ENCODE measurements at places on chromosomes 13 and 19.
A peak's percentile ranks its signal among the peaks of the same experiment; 100 is the strongest.

- DNase-seq = no peak
Measured at GRCh38 chr13:40137400-40137799, 481.9 kb downstream of the COG6 start.

DNA sequence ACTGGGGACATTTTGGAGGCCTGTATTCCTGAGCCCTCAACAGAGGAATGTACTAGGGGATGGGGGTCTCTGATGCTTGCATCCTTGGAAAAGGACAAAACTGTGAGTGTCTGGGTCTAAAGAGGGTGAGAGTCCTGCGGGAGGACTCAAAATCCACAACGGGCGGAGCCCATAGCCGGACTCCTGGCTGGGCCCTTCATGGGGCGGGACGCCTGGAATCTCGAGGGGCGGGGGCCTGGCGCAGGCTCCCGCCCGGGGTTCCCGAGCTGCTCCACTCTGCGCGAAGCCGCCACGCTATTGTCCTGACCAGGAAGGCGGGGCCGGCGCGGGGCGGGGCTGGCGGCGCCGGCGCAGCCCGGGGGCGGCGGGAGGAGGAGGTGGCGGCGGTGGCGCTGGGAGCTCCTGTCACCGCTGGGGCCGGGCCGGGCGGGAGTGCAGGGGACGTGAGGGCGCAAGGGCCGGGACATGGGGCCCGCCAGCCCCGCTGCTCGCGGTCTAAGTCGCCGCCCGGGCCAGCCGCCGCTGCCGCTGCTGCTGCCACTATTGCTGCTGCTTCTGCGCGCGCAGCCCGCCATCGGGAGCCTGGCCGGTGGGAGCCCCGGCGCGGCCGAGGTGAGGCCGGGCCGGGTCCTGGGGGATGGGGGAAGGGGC, at the start of gene APLP1:
APLP1 (plus strand) TSS at position 403 of the 651 bp plus-strand sequence; CDS start at position 466, 63 bp downstream.
- peak; percentile 67 for DNase-seq

DNA sequence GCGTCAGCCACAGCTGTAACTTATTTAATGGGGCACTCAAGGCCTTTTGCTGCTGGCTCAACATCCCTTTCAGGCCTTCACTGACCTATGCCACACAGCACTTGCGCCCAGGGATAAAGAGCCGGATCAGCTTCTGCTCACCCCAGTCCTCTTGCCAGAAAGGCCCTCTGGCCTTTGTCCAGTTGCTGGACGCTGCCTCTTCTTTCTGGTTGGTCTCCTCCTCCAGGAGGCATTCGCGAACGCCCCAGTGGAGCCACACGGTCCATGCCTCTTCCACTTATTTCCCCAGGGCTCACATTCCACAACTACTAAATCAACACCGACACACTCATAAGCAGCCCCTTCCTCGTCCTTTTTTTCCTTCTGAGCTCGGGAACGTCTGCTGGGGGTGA, 3.7 kb upstream of the ZNF329 start:
- peak; percentile 13 for DNase-seq

DNA sequence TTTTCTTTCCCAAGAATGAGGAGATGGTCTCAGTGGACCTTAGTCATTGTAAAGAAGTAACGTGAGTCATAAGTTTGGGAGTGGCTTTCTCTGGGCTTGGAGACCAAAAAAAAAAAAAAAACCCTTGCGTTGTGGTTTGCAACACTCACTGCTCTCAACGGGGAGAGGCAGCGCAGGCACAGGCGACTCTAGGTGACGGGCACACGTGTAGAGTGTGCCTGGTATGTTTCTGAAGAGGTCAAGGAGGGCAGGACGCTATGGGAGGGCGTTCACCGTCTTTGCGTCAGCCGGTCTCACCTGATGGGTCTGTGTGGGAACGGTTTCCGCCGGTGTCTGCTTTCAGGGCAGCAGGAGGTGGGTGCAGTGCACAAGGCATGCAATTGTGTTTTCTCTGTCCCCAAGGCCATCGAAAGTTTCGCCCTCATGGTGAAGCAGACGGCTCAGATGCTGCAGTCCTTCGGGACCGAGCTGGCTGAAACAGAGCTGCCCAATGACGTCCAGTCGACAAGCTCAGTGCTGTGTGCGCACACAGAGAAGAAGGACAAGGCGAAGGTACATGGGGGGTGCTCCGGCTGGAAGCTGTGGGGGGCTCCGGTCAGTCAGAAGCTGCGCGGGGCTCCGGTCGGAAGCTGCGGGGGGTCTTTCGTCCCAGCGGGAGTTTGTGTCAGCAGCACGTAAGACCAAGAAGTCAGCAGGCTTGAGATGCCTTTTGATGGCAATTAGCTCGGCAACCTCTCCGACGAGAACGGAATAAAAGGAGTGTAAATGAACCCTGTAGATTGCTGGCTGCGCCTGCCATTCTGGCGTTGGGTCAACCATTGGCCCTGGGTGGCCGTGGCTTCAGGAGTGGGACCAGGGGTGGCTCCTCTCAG, 40.8 kb upstream of the F7 start:
- peak; percentile 18 for DNase-seq

DNA sequence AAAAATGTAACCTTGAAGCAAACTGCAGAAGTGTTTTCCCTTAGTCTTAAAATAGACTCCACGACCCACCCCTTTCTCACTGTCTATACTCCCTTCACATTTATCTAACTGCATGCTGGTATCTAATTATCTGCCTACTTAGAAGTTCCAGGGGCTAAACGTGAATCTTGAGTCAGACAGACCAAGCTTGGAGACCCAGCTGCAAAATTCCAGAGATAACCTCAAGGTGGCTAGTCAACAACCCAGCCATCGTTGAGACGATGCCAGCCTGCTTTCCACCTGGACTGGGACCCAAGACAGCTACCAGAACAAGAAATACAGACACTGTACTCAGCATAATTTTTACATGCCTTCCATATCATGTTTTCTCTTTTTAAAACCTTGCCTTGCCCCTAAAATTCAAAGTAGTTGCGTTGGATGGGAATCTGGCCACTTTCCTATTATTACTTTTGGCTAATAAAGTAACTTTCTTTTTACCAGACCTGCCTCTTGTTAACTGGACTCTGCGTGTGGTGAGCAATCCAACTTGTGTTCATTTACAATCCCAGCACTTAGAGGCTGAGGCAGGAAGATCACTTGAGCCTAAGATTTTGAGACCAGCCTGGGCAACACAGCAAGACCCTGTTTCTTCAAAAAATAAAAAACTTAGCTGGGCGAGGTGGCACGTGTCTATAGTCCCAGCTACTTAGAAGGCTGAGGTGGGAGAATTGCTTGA, 82.3 kb downstream of the CDADC1 start:
- no peak for DNase-seq

DNA sequence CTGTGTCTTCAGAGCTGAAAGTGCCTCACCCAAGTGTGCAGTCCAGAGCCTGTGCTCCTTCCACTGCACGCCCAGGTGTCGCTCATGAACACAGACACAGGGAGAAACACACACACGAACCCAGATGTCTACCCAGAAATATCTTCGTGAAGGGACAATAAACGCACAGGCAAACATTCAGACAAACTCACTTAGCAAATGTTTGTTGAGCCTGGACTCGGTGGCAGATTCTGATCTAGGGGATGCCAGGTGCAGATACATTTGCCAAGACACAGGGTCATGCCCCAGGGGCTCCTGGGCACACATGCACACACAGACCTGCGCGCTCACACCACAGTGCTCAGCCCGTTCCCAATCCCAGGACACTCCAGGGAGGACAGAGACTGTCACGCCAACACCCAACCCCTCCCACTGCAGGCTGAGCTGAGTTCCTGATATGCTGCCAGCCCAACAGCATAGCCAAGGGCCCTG, 31.9 kb downstream of the SCGB2B2 start:
- no peak for DNase-seq
